Neuronal stem cell (in vitro differentiated cells): ENCODE measurements at places on chromosomes 12 and 14.

DNA sequence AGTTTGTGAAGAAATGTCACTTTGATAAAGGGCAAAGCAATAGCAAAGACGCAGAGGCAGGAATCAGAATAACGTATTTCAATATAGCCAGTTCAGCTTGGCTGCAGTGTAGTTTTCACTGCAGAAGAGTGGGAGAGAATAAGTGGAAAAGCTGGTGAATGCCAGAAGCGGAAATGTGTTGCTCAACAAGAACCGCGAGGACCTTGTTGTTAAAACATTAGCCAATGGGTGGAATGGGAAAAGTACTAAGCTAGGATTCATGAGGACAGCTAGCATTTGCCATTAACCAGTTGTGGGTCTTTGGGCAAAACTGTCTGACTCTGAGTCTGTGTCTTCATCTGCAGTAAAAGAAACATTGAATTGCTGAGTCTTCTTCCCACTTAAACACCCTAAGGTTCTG, 292.9 kb upstream of the GRIP1 start:
- no peak for DNase-seq

DNA sequence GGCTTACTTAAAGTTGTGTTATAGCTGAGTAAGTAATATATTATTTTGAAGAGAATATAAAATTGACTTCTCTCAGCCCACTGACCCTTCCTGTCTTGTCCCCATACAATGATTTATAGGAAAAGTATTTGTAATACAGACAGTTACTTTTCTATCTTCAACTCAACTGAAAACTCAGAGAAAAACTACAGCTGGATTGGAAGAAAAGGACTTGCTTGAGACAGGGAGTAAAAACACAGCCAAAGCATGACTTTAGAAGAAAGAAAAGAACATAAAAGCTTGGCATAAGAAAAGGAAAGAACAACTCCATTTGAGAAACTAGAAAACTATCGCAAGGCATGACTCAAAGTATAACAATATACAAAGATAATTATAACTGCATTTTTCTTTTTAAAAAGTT, 57.5 kb downstream of the MSRB3 start:
- DNase-seq = no peak

DNA sequence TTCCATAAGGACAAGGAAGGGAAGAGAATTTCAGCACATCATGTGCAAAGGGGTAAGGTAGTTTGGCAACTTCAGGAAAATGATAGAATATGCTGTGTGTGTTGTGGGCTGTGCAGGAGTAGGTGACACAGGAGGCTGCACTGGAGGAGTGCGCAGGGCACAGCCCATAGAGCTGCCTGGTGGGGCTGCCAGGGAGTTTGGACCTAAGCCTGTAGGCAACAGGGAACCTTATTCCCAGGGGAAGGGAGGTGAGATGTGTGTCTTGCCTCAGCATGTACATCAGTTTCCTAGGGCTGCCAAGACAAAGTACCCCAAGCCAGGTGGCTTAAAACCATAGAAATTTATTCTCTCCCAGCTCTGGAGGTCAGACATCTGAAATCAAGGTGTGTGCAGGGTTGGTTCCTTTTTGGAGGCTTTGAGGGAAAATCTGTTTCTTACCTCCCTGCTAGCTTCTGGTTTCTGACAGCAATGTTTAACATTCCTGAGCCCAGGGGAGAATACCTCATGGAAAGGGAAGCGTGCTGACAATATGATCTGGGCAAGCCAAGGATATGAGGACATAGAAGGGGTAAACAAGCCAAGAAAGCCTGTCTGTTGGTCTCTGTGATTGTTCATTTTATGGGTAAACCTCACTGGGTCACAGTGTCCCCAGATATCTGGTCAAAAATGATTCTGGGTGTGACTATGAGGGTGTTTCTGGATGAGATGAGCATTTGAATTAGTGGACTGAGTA, 174.0 kb upstream of the NTF3 start:
- DNase-seq = no peak

DNA sequence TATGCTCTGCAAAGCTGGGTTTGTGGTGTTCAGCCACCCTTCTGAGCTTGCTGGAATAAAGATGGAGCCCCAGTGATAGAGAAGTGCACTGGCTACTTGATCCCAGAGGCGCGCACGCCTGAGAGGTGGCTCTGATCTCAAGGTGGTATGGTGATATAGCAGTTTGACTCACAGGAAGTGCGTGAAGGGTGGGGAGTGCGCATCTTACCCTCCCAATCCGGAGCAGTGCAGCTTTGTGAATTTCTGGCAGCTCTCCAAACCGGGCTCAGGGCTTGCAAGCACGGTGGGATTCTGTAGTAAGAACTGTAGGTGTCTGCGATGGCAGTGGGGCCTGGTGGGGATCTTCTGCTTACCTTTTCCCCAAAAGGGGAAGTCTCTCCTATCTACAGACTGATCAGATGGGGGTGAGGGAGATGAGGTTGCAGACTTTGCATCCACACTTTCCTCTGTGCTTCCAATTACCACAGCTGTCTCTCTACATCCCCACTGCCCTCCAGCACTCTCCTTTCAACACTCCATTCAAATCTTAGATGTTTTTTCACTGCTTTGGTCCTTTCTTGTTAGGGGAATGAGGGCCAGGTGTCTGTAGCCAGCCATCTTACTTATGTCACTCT, 197.4 kb upstream of the SLC38A2 start:
- DNase-seq = no peak

DNA sequence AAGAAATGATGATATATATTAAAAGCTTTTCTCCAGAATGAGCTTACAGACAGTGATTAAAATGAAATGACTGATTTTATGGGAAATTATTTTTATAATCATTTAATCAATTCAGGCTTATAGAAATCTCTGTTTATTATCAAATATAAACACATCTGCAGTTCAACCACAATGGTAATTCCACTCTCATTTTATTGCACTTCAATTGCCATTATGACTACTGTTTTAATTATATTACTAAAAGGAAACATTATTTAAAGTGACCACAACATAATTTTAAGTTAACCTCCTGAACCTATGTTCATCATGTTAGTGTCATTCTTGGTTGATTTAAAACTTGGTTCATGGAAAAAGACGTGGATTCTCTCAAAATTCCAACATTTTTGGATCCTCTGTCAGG, 536.3 kb downstream of the SLC6A15 start:
- DNase-seq = no peak

- no peak for DNase-seq
These were observed 371.3 kb upstream of the FAR2 start for GRCh38 chr12:28777603-28778365.

- DNase-seq = no peak
These were observed 1070.6 kb downstream of the TRHDE start for GRCh38 chr12:73342733-73343132.

- DNase-seq = no peak
These were observed 4.3 kb downstream of the GPR132 start for GRCh38 chr14:105060751-105061427.

- DNase-seq = no peak
These were observed 33.7 kb downstream of the VWF start for GRCh38 chr12:6090803-6091202.

GRCh38 chr12:56034586-56035332, 7.0 kb upstream of the RPS26 start:
- no peak for DNase-seq

DNA sequence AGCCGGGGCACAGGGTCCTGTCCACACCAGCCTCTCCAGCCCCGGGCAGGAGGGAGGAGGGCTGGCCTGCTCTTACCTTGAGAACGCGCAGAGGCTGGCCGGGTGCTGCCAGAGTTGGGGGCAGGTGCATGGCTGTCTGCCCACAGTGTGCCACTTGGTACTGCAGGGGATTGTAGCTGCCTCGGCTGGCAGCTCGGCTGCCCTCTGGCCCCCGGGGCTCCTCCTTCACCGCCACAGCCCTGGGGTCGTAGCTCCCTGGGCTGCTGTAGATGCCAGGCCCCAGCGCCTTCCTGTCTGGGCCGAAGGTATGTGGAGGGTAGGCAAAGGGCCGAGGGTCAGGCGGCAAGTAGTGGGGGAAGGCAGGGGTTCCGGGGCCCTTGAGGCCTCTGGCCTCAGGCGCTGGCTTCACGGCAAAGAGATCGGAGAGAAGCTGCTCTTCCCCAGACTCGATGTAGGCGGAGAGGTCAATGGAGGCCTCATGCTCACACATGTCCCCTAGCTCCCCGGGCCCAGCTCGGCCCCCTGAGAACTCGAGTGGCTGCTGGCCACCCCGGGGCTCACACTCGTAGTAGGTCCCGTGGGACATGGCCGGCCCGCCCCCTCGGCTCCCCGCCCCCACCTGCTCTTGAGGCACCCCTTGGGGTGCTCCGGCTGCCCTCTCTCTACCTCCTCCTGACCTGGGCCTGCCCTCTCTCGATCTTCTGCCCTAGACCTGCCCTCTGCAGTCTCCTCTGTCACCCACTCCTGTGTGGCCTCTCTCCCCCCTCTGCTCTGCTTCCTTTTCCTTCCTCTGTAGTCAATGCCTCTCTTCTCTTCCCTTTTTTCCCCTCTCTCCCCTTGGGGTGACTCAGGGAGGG, at the start of gene CEBPE:
Gene CEBPE, minus strand, starts transcription at position 750 of the 857 bp plus-strand sequence. Its CDS starts 164 bp downstream, at position 586.
- DNase-seq = no peak

DNA sequence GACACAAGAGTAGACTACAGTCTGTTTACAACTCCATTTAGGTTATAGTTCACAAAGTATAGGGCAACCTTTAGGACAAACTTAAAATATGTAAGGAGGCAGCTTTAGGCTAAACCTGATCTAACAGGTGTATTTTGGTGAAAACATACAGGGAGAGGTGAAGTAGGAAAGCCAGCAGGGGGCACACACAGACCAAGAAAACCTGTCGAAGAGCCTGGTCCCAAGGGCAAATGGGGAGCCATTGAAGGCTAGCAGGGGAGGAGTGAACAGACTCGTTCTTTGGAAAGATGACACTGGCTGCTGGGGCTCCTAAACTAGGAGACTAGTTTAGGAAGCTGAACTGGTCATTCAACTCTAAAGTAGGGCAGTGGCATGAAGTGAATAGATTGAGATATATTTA, 138.8 kb upstream of the WSCD2 start:
- DNase-seq = peak; percentile 46

- no peak for DNase-seq
These were observed 160.0 kb downstream of the TPH2 start for GRCh38 chr12:72098622-72099021.

DNA sequence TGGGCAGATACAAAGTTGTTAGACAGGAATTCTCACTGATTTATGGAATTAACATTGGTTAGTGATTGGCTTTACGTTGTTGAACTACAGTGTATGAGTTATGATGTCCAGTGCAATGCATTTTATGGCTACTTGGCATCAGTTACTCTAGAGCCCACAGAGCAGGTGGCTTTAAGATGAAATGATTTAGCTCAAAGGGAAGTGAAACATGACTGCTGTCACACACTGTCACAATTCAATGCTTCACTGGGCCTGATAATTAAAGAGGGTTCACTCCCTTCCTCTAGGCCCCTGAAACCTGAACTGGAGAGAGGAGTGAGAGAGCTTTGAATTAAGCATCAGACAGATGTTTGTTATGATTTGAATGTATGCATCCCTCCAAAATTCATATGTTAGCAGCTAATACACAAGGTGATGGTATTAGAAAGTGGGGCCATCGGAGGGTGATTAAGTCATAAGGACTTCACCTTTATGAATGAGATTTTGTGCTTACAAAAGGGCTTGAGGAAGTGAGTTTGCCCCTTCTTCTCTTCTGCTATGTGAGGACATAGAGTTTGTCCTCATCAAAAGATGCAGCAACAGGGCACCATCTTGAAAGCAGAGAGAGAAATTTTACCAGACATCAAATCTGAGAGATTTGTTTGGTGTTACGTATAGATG, 175.8 kb upstream of the GRIN2B start:
- DNase-seq = no peak

GRCh38 chr14:52402812-52403526, 88.9 kb downstream of the PTGER2 start:
- no peak for DNase-seq

DNA sequence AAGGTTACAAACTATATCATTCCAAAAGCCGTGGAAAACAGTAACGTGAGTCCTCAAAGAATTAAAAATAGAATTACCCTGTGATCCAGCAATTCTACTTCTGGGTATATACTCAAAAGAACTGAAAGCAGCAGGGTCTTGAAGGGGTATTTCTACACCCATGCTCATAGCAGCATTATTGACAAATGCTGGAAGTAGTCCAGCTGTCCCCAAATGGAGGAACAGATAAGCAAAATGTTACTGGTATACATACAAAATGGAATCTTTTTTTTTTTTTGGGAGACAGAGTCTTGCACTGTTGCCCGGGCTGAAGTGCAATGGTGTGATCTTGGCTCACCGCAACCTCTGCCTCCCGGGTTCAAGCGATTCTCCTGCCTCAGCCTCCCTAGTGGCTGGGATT, 32.9 kb downstream of the ADIPOR2 start:
- no peak for DNase-seq

DNA sequence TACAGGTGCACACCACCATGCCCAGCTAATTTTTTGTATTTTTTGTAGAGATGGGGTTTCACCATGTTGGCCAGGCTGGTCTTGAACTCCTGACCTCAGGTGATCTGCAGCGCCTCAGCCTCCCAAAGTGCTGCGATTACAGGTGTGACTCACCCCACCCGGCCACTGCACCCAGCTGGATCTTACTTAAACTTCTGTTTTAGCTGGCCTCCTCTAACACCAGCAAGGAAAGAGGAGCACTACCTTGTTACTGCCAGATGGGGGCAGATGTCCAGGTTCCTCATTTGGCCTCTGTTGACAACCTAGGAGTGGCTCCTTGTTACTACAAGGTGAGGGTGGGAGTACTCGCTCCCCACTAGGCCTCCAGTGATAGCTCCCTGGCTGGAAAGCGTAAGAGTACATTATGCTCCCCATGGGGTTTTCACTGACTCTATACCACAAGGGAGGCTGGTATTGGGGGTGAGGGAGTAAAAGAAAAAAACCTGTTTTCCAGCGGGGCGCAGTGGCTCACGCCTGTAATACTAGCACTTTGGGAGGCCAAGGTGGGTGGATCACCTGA, 13.2 kb upstream of the ARF6 start:
- DNase-seq = no peak

DNA sequence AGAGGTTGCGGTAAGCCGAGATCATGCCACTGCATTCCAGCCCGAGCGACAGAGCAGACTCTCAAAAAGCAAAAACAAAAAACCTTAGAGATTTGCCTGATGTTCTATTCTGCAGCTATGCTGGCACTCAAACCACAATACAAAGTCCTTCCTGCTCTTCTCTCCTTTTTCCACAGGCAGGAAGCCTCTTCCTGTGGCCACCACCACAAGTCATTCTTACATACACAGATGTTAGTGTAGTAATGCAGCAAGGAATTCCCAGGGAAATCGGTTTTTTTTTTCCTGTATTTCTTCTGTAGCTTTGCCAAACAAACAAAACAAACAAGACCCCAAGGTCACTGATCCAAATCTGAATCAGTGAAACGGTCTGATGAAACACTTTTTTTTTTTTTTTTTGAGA, 104.3 kb downstream of the FIGNL2 start:
- no peak for DNase-seq
